Spleen (tissue), 13 donors: ENCODE measurements at places on chromosomes 1 and 21. TPM values are rescaled to one million over a fixed set of nuclear protein-coding genes. Genes with fewer than 3 reads are reported as not detected.

Gene CD48
- 162 TPM for total RNA-seq

Gene SYNC
- 5.4 TPM for total RNA-seq

Gene GPATCH2
- total RNA-seq = 15.0 TPM

Gene INKA2
- total RNA-seq = 6.0 TPM

Gene TTC3
- 143 TPM for total RNA-seq

Gene LCE2C
- not detected for total RNA-seq
